DMS79 (cell line): ENCODE measurements at places on chromosomes 7 and 10.

- no peak for DNase-seq
Measured at GRCh38 chr10:46077731-46078413, 31.8 kb upstream of the MSMB start.

DNA sequence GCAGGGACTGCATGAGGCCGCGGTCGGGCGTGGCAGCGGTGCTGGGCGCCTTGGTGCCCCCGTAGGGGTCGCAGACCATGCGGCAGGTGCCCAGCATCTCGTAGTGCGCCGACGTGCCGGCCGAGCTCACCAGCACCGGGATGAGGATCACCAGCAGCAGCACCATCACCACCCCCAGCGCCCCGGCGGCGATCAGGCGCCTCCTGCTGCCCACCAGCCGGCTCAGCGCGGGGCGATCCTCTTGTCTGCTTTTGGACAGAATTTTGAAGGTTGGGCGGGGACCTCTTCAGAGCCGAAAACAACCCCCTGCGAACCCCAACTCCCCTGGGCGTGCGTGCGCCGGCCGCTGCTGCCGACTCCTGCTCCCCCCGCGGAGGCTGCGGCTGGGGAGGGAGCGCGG lies 779 bp downstream of the C1QL3 start:
- DNase-seq = no peak

DNA sequence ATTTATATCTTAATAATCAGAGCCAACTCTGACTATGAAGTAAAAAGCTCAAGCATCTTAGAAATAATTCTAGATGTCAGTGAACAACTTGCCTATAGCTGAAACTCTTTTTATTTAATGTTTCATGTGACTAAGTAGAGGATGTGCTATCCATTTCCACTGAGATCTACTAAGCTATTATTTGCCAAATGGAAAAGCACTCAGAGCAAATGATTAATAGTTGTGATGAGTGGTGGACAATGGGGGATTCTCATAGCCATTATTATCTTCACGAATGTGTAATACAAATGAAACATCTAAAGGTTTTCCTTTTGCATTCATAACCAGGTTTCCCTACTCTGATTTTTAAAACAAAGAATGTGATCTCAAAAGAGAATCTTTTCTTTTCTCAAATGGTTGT lies 126.6 kb upstream of the GNAI1 start:
- DNase-seq = no peak

DNA sequence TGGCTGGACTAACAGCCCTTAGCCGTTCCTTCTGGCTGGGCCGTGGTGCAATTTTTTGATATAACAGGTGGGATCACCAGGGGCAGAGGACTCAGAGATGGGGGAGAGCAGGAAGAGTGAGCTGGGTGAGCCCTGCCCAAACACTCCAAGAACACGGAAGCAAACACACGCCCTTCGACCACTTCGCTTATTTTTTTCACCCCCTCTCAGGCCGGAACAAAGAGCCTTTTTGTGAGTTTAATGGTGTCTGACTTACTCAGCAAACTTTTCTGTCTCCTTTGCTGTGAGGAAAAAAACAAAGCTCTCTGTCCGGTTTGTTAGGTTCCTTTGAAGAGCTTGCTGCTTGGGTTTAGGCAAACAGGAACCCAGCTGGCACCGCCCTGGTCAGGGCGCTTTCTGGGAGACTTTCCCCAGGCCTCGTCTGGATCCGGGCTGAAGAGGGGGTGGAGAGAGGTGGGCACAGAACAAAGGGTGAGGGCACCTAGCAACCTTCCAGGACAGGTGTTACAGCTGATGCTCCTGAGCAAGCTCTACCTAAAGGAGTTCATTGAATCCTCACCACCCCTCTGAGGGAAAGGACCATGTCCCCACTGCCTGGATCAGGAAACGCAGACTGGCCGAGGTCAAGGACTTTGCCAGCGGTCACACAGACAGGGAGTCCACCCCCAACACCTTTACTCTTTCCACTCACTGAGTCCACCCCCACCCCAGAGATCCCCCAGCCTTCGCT lies 23.3 kb downstream of the CALML3 start:
- peak; percentile 65 for DNase-seq

DNA sequence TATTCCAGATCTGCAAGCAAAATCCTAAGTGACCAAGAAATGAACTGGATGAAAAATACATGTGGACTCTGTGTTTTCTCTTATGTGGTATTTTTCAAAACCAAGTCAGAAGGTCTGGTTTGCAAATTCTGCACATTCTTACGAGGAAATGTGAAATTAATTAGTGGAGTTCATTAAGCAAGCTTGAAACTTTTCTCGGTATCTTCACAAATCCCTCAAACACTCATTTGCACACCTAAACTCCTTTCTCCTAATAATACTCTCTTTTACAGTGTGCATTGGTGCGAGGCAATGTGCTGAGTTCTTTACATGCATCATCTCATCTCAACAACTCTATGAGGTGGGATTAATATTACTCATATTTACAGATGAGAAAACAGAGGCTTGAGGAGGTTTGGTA lies 82.1 kb downstream of the MTERF1 start:
- DNase-seq = peak; percentile 50

GRCh38 chr10:27687326-27687725 lies 58.3 kb downstream of the MKX start:
- DNase-seq = no peak

DNA sequence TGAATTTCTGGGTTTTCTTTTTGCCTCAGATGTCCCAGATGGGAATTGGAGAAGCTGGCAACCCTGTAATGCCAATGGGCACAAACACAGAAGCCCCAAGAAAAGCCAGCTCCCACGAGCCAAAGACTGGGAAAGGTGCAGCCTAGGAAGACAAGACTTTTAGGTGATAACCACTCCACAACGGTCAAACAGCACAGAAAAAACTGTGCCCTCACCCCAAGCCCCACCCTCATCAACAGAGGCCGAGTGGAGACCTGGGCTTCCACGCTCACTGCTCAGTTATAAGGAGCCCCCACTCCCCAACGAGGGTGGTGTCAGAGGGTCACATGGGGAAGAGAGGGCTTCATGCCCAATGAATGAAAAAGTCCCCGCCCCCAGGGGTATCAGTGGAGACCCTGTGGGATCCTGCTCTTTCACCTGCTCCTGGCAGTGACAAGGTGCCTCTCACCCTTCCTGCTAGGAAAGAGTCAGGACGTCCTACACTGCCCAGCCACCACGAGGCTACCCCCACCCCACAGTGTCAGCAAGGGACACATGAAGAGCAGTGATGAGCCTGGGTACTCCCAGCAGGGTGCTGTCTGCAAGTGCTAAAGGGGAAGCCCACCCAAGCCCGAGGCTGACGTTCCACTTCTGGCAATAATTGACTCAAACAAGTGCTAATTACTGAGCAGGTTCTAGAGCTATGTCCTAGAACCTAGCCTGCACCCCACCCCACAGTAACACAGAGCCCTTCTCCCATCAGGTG lies 8.3 kb downstream of the TMEM273 start:
- no peak for DNase-seq

- DNase-seq = no peak
Measured at GRCh38 chr7:16726189-16726588, 27.4 kb upstream of the TSPAN13 start.

GRCh38 chr7:39702133-39702532 lies 78.8 kb downstream of the RALA start:
- DNase-seq = no peak

- DNase-seq = no peak
Measured at GRCh38 chr10:74977913-74978847, 133.3 kb upstream of the SAMD8 start.

DNA sequence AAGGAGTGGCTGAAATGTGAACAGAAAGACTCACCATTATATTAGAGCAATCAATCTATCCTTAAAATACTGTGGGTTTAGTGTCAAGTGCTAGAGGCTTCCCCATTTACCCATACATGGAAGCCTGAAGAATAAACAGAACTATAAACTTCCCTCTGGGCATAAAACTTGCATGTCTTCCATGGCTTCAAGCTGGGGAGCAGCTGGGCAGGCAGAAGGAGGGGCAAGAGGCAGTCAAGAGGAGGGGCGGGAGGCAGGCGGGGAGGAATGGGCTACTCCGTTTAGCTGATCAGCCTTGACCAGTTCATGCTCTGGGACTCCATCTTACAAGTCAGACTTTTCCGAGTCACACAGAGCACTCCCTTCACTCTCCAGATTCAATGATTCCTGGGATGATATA lies 3.5 kb upstream of the PRSS1 start:
- no peak for DNase-seq

DNA sequence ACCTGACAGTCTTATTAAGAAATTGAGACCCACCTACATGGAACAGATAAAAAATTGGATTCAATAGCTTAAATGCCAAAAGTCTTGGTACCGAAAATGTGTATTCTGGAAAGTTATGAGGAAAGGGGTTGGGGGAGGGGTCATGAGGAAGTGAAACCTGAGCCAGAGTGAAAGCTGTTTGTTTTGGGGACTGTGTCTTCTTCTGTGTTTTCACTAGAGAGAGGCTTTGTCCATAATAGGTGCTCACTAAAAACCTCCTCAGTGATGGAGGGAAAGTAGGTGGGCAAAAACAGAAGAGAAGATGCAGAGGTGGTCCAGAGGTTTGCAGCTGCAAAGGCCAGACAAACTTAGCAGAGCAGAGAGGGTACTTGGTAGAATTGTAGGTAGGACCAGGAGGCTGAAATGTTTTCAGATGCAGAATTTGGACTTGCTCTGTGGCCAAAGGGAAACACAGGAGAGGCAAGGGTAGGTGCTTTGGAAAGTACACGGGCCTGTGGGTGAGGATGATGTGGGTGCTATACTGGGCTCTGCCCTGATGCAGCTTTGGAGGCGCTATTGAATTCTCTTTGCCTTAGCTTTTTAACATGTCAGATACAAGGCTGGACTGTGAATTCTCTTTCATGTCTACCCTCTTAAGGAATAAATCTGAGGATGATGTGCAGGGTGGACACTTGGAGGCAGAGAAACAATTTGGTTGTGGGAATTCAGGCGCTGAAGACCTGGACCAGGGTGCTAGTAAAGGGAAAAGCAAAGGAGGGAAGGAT lies 254.6 kb downstream of the PTEN start:
- no peak for DNase-seq

- no peak for DNase-seq
Measured at GRCh38 chr10:13834581-13835286, 248.0 kb downstream of the PRPF18 start.

DNA sequence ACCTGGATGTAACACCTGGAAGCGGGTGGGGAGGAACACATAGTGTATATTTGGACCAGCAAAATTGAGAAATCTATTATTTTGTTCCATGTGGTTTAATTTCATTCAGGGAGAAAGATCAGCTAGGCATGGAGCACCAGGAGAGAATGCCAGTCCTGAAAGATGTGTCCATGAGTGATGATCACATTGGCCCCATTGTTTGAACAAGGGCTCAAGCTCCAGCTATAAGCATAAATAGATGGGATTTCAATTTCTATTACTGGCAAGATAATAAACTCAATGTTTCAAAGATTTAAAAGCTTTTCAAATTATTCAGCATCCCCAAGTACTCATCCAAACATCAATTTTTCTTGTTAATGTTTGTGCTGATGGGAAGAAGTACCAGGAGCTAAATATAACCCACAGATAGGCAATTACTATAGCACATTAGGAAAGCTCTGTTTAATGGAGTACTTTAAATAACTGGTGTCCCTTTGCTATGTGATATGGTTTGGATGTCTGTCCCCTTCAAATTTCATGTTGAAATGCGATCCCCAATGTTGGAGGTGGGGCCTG lies 275.3 kb upstream of the PHYHIPL start:
- DNase-seq = no peak

GRCh38 chr10:129233351-129234148 lies 233.5 kb upstream of the MGMT start:
- no peak for DNase-seq

GRCh38 chr10:120938822-120939221 lies 87.7 kb downstream of the WDR11 start:
- no peak for DNase-seq

- no peak for DNase-seq
Measured at GRCh38 chr7:151454305-151454704, 14.4 kb upstream of the CRYGN start.

GRCh38 chr7:132291481-132291880 lies 284.8 kb downstream of the PLXNA4 start:
- DNase-seq = no peak

GRCh38 chr7:75776295-75776971 lies 4.4 kb upstream of the CCL26 start:
- DNase-seq = no peak

DNA sequence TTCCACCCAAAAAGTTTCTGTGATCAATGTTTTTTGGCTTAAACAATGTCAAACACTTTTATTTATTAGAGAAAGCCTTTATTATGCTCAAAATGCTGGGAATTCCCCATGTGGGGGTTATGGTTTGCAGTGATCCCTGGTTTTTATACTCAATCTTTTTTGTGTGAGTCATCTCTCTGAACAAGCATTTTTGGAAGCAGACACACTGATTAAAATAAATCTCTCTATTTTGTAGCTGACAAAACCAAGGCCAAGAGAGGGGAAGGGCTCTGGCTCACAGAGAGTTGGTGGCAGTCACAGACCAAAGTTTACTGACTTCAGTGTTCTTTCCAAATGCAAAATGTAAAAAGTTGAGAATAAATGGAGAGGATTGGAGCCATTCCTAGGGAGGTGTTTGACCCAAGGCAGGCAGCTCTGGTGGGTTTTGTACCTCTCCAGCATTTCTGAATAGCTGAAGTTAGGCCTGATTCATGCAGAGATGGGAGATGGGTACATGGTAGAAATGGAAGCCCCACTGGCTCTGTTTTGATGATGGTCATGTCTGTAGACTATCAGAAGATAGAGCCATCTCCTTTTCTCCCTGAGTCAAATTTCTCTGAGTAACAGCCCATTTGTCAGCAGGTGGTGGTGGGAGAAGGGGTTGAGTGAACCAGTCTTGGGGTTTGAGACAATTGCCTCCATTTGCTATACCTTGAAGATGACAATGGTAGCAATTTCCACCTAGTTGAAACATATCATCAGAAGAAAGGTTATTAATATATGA lies 45.4 kb upstream of the NAMPT start:
- no peak for DNase-seq

DNA sequence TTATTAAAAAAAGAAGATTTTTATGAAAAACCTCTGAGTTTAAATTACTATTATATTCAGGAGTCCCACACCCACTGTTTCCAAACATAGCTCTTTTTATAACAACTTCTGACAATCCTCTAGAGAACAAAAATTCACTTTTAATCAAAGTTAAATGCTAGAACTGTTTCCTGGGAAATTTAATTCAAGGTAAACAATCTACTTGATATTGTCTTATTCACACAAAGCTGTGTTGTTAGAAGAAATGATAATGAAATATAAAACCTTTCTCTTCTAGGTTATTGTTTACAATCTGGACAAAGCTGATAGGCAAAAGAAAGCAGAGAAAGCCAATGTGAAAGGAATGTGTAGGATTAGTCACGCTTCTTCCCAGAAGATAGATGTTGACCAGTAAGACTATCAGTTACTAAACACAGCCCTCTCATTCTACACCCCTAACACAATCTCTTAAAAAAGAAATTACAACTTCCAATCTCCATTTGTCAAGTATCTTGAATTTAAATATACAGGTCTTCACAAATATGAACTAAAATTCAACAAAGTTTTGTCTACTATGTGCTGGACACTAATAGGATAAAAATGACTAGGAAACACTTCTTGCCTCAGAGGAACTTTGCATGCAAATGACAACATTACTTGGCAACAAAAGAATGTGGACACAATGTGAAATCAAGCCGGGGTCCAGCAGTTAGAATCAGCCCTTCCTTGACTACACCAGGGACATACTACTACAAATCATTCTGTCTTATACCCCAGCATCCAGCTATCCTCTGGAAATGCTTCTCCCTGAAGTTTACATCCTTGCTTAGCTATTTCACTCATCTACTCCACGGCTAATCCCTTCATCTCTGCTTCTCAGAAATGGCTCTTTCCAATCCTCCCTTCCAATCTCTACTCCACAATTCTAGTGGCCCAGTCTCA lies 123.7 kb downstream of the IMMP2L start:
- DNase-seq = no peak
